ENCODE measurements at places on chromosomes 3 and 15.
A peak's percentile ranks its signal among the peaks of the same experiment; 100 is the strongest.

GRCh38 chr3:185420762-185421161 lies 57.8 kb downstream of the MAP3K13 start:
- no peak for DNase-seq

- no peak for DNase-seq
Observed at GRCh38 chr3:149443545-149443912, 31.0 kb upstream of the TM4SF4 start.

GRCh38 chr15:87200149-87200548 lies 1056.4 kb downstream of the NTRK3 start:
- DNase-seq, result no peak

DNA sequence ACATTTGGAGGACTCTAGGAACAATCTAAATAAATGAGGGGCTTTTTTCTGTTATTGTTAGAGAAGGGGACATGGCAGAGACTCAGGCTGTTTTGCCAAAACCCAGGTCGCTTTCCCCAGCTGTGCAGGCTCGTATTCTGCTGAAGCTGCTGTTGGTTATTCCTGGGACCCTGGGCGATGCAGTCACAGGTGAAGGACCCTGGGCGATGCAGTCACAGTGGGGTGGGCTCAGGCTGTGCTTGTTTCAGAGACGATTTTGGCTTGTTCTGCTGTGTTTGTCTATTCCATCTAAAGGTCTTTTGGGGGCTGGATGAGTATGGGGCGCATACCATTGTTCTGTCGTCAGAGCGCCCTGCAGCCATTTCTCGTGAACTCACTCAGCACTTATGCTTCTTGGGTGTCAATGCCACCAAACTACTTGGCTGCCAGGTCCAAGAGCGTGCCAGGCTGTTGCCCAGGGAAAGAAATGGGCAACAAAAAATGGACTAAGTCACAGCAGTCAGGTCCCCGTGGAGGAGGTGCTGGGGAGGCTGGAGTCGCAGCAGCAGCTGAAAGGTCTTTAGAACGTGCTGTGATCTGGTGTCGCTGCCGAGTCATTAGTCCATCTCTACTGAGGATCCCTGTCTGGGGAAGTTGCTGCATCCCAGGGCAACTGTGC lies 151.4 kb downstream of the CHDH start:
- no peak for DNase-seq

DNA sequence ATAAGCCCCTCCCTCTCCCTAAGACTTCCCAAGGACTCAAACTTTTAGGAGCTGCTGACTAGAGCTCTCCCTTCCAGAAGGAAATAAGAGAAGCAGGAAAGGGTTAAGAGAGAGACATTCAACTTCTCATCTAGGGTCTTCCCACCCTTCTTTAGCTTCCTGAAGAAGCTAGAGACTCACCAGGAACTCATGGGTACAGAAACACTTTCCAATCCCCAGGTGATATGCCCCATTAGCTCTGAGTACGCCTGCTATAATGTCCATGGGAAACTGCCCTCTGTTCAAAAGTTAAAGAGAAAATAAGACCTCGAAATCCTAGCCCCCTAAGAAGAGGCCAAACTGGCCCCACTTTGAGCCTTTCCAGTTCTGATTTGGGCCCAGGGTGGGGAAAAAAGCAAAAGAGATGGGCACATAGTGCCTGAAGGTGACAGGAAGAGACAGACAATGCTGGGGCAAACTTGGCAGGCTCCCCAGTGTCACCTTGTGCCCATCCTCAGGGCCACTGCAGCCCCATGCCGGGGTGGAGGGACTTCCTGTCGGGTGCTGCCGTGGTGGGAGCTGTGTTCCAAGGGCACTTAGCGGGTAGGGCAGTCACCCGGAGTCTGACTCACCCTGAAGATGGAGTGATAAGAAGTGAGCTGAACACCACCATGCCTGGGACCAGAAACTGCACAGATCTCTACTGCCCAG lies 29.5 kb downstream of the CCDC12 start:
- DNase-seq, result no peak

GRCh38 chr15:67911727-67912126 lies 71.9 kb upstream of the RNU6-1 start:
- no peak for DNase-seq

DNA sequence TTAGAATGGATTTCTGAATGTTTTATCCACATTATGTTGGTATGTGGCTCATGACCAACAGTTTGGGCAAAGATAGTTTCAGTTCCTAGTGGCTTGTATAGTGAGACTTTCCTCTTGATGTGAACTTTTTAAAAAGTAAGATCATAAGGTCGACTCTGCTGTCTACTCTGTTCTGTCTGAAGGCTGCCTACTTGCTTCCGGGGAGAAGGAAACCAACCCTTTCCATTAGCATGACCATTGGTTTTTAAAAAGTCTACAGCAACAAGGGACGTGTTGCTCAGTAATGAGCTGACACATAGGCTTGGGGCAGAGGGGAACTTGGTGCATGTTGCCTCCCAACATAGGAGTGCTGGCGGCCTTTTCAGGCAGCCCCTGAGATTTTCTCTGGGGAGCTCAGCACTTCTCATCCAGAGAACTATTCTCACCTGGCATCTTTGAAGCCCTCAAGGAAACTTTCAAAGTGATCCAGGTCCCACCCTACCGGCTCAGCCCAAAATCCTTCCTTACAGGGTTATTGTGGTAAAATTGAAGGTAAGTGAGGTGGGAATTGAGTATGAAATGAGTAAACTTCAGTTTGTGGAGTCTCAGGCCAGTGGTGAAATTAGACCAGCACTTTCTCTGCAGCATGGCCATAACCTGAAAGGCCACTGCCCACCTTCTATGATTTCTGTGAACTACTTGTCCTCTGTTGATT lies 30.6 kb downstream of the PSMD6 start:
- no peak for DNase-seq

DNA sequence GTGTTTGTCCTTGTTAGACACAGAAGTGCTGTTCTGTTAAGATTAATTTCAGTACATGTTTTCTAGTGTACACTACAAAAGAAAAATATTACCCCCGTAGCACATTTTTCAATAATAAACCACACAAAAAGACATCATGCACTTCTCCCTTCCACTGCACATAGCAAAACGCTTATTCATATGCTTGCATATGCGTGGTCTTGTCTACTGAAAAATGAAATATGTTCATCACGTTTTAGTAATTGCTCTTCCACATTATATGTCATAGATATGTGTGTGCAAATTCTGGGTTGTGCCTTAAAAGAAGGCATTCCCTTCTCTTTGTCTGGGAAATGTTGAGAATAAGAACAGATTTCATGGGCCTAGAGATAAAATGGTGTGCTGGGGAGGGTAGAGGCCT lies 353.9 kb downstream of the NSUN3 start:
- no peak for DNase-seq

- no peak for DNase-seq
Observed at GRCh38 chr3:150367757-150368156, 40.3 kb upstream of the TSC22D2 start.

GRCh38 chr3:184537885-184538665 lies 23.5 kb upstream of the EPHB3 start:
- DNase-seq, result no peak

GRCh38 chr15:66359740-66360139 lies 3.3 kb upstream of the TIPIN start:
- no peak for DNase-seq

GRCh38 chr3:47250309-47251060 lies 32.1 kb downstream of the KIF9 start:
- DNase-seq, result no peak

DNA sequence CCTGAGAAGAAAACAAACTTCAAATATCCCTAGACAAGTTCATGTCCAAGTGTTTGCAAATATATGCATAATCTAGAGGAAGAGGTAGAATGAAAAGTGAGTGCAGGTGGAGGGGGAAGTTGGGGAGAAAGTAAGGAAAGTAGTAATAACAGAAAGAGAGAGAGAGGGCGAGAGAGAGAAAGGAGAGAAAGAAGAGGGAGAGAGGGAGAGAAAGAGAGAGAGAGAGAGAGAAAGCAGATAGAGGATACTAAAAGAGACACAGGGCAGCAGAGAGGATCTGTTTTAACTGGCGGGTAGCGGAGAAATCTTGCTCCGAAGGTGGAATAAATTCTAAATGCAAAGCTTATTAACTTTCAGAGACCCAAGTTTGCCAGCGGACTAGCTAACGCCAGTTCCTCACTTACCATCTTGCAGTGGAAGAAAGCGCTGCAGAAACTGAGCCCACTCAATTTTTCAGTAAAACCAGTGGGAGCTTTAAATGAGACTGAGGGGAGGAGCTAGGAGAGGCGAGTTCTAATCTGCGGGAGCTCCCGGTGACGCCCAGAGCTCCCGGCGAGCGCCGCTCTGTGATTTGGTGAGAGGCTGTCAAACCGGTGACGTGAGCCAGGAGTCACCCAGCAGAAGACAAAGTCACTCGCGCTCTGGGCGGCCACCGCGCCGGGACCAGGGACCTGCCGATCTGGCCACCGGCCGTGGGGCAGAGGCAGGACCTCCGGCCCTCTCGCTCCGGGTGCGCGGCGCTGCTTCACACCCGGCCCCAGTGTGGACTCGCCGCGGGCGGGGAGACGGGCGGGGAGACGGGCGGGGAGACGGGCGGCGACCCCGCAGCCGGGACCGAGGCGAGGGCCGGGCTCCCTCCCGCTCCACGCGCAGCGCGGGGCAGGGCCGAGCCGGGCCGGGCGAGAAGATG lies at the start of gene GMNC:
Gene GMNC (minus strand): TSS at position 486 of the 910 bp plus-strand sequence. CDS start 79 bp downstream, at position 407.
- DNase-seq, result peak; percentile 60

GRCh38 chr15:79973456-79974195 lies 2.6 kb upstream of the BCL2A1 start:
- no peak for DNase-seq

DNA sequence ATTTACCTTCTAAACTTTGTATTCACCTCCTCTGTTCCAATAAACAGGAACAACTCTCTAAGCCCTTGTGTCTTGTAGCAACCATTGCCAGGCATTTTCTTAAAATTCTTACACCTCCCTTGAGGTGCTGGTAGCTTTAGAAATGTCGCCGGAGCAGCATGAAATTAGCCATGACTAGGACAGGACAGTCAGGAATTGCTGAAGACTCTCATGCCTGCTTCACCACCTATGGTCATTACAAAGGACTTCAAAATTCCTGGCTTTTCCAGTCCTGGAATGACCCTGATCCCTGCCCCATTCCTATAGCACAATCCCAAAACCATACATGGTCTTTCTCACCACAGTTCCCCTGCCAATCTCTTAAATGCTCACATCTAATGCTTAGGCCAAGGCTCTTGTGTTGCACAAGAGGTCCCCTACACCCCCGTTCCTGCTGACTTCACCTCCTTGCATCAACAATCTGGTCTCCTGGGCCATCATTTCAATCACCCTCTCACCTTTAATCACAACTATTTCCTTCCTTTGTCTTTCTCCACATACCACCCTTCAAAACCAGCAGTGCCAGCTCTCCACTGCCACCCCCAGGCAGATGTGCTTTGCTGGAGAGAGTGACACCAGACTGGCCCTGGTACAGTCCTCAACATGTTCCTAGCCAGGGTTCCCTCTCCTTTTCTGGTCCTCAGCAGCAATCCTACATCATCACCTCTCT lies 113.2 kb upstream of the TJP1 start:
- DNase-seq, result no peak

DNA sequence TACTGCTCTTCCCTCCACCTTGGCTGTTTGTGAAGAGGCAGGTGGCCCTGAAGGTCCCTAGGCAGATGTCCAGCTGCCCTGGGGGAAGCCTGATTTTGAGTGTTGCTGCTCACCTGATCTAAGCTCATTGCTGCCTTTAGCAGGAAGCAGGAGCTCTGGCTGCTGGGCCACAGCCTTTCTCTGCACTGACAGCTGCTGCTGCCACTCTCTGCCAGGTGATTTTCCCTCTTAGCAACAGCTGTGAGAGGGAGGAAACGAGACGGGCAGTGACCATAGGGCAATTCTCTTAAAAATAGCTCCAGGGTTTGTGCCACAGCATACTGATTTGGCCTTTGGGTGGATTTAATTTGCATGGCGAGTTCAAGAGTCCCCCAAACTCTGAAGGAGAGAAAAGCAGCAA lies 415.8 kb upstream of the SEMA6D start:
- no peak for DNase-seq

DNA sequence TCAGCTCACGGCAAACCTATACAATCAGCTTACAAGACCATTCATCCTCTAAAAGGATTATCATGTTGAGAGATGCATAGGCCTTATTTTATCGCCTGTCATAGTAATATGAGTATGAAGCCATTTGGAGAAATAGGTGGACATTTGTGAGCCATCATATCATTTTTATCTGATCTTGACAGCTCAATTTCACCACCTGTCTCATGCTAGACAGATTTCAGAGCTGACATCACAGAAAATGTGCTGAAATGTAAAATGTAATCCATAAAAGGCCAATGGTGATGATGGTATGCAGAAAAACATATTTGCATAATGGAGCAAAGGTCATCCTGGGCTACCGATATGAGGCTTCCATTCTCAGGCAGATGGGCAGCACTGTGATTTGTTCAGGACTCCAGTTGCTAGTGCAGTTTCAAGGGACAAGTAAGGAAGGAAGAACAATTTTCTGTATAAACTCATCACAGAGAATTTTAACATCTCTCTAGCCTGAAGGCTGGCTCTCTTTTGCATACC lies 221.5 kb downstream of the ULK4 start:
- DNase-seq, result no peak

- no peak for DNase-seq
Observed at GRCh38 chr3:73228000-73228399, 166.5 kb downstream of the EBLN2 start.

DNA sequence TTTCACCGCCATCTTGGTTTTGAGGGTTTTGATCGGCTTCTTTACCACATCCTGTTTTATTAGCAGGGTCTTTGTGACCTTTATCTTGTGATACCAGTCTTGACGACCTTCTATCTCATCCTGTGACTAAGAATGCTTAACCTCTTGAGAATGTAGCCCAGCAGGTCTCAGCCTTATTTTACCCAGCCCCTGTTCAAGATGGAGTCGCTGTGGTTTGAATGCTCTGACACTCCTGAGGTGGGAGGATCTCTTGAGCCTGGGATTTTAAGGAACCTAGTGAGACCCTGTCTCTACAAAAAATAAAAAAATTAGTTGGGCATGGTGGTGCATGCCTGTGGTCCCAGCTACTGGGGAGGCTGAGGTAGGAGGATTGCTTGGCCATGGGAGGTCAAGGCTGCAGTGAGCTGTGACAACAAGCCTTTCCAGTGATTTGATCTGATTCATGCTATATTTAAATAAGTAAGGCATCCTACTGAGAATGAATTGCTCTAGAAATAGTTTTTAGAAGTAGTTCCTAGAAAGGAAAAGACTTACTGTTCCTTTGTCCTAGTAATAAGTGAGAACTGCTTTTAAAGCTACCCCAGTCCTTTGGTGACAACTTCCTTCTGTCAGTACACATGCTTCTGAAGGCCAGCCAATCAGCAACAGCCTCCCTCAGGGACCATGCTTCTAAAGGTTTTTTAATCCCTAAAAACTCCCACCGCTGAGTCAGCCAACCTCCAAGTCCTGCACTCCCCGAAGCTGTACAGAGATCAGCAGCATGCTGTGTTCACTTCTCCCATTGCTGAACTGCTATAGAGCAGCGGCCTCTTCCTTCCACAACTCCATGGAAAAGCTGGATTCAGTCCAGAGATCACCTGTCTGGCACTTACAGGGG lies 9.1 kb upstream of the CEMIP start:
- no peak for DNase-seq

DNA sequence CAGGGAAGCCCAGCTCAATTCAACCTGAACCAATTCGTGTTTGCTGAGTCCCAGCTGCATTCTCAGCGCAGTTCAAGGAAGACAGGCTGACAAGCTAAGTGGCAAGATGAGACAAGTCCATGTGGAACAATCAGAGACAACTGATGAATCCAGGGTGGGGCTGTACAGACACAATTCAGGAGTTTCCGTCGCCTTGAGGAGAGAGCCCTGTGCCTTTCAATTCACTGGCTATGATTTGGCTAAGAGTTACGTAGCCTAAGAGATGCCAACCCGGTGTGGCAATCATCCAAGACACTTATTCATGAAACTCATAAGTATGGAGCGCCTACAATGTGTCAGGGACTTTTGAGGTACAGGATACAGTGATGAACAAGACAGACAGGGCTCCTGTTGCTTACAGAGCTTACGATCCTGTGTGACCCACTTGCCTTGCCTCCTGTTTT lies 15.5 kb upstream of the ZBED2 start:
- DNase-seq, result no peak

Data from kidney epithelial cell (primary cell).